RWPE1 (cell line): ENCODE measurements at places on chromosomes 2 and 18.

DNA sequence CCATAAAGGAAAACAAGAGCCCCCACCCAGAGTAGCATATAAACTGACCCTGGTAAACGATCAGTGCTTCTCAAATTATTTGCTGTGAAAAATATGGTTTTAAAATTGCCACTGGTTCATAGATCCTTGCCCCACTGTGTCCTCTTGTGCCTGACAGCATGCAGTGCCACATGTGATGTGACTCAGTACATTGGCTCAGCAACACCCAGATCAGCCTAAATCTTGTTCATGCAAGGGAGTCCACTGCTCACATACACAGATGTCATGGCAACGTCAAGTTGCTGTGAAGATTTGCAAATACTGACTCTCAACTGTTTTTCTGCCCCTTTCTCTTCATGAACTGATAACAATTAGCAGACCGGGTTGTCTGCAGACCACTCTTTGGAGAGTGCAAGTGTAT is 91.0 kb downstream of the TMEM182 start:
- DNase-seq, result no peak

DNA sequence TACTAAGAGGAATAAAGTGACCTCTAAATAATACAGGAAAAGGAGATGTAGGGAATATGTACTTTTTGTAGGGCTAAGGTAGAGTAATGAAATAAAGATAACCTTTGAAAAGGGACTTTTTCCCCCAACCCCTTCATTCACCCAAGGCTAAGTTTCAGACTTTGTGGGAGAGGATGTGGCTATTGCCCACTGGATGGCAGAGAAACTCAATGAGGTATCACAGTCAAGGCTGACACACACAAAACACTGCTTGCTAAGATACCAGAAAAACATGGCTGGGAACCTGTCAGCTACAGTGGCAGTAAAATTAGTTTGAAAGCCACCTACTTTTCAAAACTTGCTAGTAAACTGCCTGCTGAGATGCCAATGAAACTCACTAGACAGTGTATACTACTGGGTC is 158.8 kb upstream of the WDSUB1 start:
- no peak for DNase-seq

GRCh38 chr18:34840256-34840826 is 130.2 kb downstream of the DTNA start:
- DNase-seq, result no peak

GRCh38 chr2:231769170-231770136 is 11.6 kb downstream of the PDE6D start:
- DNase-seq, result no peak

DNA sequence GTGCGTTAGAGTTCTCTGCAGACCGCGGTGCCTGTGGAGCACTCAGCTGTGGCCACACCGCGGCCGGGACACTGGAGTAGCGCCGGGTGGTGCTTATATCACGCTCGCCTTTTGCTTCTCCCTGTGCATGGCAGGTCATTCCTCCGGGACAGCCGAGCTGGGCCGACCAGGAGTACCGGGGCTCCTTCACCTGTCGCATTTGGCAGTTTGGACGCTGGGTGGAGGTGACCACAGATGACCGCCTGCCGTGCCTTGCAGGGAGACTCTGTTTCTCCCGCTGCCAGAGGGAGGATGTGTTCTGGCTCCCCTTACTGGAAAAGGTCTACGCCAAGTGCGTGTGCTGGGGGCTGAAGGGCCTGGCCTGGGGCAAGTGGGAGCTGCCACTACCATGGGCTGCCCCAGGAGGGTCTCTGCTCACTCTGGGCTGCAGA is 4.2 kb downstream of the CAPN10 start:
- DNase-seq, result no peak

DNA sequence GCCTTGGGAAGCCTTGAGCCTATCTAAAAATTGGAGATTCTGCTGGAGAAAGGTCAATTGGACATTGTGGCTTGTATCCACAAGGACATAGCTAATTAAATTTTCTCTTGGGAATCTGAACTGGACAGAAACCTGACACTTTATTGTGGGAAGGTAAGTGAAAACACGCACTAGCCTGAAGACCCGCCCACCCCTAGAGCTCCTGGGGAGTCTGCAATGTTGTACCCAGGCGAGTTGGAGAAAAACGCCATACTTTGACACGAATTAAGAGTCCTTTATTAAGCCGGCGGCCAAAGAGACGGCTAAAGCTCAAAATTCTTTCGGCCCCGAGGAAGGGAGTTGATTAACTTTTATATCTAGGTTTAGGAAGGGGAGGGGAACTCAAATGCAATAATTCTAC is 1.2 kb upstream of the ZNF892 start:
- no peak for DNase-seq

GRCh38 chr2:151374436-151374835 is 17.0 kb downstream of the TNFAIP6 start:
- peak; percentile 71 for DNase-seq

- no peak for DNase-seq
Measured at GRCh38 chr2:54577944-54578647, 122.0 kb downstream of the SPTBN1 start.

DNA sequence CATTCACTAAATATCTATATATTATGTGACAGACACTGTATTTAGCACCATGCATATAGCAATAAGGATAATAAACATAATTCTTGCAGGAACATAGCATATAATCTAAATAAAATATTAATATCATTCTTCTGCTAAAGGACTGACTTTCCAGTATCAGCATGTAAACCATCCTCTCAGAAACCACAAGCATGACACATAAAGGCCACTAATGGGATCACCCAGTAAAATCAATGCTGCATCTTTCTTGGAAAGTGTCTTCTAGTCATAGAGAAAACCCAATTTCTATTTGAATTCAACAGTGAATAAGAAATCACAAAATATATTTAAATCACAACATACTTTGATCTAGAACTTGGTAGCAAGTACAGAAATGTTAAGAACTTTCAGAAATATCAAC is 5.8 kb upstream of the LRP1B start:
- DNase-seq, result no peak

GRCh38 chr2:157258520-157259326 is 1.2 kb downstream of the GALNT5 start:
- no peak for DNase-seq

DNA sequence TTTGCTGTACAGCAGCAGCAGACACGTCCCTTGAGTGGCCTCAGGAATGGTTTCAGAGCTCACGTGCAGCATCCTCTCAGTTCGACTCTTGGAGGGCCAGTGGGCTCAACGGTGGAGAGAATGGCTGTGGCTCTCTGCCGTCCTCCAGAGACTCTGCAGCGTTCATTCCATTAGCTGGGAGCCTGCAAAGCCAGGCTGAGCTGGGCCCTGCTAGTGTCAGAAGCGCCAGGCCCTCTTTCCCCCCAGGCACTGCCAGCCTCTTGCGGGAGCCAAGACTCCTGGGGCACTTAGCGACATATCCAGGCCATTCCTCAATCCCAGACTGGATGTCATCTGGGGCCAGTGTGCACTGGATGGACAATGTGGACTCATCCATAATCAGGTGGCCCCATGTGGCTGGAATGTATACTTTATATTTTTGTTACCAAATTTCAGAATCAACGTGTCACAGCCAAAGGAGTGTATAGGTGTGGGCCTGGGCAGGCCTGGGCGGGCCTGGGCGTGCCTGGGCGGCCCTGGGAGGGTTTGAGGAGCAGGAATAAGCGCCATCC is 125.1 kb upstream of the EPAS1 start:
- peak; percentile 54 for DNase-seq

GRCh38 chr2:215613888-215614287 is 178.0 kb upstream of the FN1 start:
- no peak for DNase-seq

DNA sequence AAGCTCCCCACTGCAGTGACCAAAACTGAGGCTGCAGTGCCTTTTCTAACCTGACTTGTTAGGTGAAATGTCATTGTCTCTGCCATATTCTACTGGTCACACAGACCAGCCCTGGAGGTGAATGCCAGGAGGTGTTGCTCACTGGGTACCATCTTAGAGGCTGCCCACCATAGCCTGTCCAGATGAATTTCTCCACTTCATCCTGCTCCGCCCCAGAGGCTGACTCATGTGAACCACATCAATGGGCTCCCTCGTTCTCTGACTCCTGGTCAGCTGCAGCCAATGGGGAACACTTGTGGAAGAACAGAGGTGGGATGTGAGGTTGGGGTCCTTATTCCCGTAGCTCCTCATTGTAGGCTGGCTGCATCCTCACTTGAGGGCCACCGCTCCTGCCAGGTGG is 3.4 kb upstream of the NARS1 start:
- DNase-seq, result peak; percentile 8

- DNase-seq, result no peak
Measured at GRCh38 chr2:241267249-241268067, 48.0 kb downstream of the HDLBP start.

DNA sequence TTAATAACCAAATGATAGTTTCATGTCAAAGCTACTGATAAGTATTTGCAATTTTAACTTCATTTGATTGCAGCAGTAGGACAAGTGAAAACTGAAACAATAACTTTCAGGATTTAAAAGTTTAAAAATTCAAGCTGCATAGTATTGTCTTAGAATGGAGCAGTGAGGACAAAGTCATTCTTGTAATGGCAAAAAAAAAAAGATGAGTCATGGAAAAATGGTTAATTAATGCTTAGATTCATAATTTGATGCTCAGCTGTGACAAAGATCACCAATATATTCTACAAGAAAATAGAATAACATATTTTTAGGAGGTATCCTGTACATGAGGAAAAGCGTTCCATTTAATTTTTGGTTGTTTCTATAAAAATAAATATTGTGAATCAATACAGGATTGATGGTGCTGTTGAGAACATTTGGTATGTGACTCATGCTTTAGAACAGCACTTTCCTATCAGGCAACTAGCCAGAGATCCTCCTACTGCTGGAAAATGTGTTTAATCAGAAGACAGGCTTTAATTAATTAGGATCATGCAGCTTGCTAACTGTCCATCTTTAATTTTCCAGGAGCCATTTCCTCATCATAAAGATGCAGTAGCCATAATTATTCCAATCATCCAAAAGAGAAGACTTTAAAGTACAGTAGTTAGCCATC is 239.0 kb upstream of the MMADHC start:
- peak; percentile 2 for DNase-seq

GRCh38 chr18:79677840-79678239 is 1.8 kb upstream of the CTDP1 start:
- DNase-seq, result no peak
